SK-N-SH treated with all-trans-retinoic acid at 6 μM for 48 hours (cell line): ENCODE measurements at places on chromosomes 11 and 22.

DNA sequence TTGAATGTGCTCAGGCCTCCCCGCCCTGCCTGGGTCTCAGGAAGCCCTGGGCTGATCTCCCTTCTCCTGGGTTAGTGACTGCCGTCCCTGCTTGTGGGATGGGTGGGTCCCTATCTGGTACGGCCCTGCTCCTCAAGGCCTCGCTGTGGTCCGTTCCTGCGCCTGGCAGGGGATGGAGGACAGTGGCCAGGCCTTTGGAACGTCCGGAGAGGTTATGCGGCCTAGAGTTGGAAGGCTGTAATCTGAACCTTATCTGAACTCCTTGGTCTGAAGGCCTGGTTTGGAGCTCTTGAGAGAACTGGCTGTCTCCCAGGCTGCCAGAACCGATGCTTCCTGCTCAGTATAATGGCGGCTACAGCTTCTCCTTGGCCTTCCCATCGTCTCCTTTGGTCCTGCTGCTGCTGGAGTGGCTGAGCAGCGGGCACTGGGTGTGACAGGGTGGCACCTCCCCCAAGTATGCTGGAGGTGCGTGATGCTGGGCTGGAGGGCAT lies 72.8 kb downstream of the FLI1 start:
- no peak for ATAC-seq

DNA sequence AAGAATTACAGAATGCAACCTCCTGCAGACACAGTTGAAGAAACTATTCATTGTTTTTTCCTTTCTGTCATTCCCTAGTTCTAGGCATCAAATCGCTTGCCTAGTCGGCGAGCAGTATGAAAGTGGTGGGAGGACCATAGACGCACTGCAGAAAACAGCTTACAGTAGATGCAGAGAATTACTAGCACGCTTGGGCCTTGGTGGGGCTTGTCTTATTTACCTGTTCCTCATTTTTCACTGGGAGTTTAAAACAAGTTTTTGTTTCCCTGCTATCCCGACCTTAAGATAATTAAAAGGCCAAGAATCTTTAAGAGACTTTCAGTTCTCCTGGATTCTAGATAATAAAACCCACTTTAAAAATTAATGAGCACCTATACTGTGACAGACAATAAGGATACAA lies 713 bp upstream of the ARL14EP start:
- ATAC-seq = no peak

DNA sequence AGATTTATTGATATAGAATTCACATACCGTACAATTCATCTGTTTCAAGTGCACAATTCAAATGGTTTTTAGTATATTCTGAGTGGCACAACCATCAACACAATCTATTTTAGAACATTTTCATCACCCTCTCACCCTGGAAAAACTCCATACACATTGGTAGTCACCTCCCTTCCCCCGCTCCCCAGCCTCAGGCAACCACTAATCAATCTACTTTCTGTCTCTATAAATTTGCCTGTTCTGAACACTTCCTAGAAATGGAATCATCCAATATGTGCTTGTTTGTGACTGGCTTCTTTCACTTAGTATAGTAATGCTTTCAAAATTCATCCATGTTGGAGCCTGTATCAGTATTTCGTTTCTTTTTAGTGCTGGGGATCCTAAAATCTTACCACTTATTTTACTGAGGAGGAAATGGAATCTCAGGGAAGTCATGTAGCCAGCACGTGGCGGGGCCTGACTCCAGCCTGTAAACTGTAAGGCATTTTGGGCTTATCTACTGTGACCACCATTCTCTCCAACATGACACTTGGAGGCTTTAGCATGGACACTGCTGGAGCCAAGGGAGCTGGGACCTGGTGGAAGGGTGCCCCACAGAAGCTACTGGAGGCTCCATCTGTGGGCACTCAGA lies 905 bp upstream of the UCP3 start:
- ATAC-seq = no peak

DNA sequence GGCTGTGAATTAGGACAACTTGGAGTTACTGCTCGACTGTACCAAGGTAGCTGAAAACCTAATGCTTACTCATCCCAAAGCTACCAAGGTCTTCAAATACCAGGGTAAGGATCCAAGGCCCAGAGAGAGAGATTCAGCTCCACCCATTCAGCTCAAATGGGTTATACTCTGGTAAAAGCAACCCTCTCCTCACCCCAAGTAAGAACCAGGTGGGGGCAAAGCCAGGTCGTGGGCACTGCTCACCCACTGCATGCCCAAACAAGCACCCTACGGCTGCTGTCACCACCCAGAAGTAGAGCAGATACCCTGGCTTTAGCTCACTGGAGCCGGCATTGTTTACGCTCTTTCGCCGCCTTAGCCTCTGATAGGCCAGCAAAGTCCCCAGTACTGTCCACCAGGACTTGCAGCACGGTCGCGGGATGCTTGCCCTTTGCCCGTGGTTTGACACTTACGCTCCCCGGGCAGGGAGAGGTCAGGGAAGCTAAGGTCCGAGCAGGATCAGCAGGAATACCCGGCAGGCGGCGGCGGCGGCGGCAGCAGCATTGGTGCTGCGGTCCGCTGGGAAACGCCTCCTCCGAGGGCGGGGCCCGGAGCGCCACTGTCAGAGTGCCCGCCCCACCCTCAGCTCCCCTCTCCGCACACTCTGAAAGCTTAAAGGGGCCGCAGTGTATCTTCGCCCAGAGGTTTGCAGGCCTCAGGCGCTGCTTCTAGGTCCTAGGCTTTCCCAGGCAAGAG lies 19.6 kb downstream of the CKAP5 start:
- peak; percentile 100 for ATAC-seq

- peak; percentile 46 for ATAC-seq
Observed at GRCh38 chr11:79076526-79077115, 364.2 kb downstream of the TENM4 start.

DNA sequence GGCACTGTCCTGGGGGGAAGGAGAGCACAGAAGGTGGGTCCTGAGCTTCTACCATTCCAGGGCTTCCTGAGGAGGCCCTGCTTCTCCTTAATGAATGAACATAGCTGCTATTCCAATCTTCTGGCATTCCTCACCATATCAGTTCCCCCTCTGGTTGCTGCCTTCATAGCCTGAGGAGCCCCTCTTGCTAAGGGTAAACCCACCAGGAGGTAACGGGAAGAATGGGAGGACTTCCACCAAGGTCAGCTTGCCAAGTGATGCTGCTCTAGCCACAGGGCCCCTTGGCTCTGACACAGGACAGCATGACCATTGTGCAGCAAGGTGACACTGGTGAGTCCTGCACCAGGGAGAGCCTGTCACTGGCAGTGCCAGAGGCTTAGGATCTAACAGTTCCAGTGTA lies 1022.5 kb downstream of the TBC1D22A start:
- no peak for ATAC-seq

DNA sequence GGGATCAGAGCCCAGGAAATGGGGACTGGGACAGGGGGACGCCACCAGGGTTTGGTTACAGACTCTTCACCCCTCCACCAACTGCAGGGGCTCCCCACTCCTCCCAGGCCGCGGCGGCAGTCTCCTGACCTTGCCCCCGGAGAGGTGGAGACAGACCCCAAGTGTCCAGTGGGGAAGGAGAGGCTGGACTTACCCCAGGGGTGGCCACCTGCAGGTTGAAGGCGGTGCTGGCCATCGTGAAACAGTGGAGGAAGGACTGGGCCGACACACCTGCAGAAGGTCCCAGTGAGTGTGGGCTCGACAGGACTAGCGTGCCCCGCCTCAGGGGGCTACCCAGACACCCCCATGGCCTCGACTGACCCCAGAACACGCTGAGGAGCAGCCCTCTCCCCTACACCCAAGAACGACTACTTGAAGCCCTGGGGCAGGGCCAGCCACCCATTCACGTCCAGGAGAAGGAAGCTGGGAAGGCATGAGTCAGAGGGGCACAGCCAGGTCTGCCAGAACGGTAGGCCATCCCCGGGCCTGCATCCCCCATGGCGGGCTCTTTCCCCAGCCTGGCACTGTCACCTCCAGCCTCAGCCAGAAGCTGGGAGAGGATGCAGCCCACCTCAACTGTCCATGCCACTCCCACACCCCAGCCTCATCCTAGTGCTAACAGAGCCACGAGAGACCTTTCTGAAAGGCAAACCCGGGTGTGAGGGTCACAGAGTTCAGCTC lies 2.3 kb downstream of the GATD1 start:
- no peak for ATAC-seq

GRCh38 chr11:12482839-12483238 lies 105.5 kb downstream of the PARVA start:
- no peak for ATAC-seq

DNA sequence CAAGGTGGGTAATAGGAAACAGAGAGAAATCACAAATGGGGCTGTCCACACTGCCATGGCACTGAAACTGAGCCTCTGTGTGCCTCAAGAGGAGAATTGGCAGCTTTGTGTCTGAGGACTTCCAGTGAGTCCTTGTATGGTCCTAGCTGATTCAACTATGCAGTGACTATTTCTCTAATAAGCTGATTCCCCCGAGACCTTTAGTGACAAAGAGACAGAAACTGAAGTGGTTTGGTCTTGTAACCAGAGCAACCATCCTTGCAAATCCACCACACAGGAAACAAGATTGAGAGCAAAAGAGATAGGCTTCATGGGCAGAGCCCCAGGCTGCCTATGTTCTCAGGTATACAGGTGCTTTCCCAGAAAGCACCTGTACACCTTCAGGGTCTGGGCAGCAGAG lies 1038.5 kb downstream of the NTM start:
- ATAC-seq = no peak
